ENCODE measurements at places on chromosomes 7 and 10.

GRCh38 chr7:127884066-127884559, 147.1 kb downstream of the LRRC4 start:
- no peak for DNase-seq

- DNase-seq = no peak
Observed at GRCh38 chr10:98196985-98197384, 62.5 kb downstream of the R3HCC1L start.

DNA sequence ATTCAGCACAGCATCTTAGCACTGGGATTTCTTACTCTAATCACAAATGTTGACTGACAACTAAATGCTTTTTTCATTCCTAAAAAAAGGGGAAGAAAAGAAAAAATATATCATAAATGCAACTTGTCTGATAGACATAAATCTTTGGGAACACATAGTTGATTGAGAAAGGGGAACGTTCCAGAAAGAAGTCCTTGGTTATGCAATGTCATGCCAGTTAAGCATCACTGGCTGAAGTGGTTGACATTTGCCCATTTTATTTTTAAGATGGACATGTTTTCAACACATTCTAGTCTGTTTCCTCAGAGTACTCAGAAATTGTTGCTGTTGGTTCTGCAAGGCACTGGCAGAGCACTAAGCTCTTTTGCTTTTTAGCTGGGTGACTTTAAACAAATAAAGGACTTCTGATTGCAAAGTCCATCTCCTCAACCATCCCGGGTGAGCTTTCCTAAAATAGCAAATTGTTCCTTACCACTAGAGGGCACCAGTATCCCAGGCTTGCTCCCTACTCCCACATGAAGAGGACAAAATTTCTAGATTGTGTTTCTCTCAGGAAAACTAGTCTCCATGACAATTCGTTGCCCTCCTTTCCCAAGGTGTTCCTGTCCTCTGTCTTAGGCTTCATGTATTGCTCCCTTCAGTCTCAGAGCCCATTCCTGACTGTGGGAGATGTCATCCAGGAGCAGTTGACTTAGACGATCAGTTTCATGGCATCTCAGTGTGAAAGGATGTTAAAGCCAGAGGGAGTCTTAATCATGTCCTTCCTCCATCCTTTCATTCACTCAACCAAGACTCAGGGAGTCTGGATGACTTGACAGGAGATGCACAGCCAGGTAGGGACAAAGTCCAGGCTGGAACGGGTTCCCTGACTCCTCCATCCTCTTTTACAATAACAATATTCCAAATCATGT, 23.9 kb downstream of the OPALIN start:
- no peak for DNase-seq

- no peak for DNase-seq
Observed at GRCh38 chr7:17846935-17847334, 93.4 kb downstream of the SNX13 start.

- no peak for DNase-seq
Observed at GRCh38 chr10:7351894-7352293, 58.9 kb downstream of the SFMBT2 start.

GRCh38 chr10:3995302-3996210, 210.5 kb upstream of the KLF6 start:
- no peak for DNase-seq

- no peak for DNase-seq
Observed at GRCh38 chr10:103556383-103557007, 63.0 kb downstream of the NEURL1 start.

DNA sequence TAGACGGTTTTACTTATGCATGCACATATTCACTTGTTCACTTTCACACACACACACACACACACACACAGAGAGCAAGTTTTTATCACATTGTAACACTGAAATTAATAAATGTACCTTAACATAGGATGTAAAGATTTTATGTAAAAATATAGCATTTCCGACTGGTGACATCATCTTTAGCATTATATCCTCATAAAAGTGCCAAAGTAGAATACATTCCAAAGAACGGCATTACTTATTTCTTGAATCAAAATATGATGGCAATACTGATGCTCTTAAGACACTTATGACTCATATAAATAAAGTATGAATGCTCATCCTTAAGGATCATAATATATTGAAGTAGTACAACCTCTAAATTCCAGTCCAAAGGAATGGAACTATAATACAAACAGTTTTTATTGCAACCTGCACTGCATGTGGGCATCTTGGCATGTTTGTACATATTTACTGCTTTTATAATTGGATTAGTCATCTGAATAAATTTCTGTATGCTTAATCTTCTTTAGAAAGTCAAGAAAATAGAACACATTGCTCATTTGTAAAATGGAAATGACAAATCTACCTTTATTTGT, 290.0 kb upstream of the SEMA3A start:
- no peak for DNase-seq

- DNase-seq = no peak
Observed at GRCh38 chr7:97480772-97481390, 251.0 kb upstream of the TAC1 start.

DNA sequence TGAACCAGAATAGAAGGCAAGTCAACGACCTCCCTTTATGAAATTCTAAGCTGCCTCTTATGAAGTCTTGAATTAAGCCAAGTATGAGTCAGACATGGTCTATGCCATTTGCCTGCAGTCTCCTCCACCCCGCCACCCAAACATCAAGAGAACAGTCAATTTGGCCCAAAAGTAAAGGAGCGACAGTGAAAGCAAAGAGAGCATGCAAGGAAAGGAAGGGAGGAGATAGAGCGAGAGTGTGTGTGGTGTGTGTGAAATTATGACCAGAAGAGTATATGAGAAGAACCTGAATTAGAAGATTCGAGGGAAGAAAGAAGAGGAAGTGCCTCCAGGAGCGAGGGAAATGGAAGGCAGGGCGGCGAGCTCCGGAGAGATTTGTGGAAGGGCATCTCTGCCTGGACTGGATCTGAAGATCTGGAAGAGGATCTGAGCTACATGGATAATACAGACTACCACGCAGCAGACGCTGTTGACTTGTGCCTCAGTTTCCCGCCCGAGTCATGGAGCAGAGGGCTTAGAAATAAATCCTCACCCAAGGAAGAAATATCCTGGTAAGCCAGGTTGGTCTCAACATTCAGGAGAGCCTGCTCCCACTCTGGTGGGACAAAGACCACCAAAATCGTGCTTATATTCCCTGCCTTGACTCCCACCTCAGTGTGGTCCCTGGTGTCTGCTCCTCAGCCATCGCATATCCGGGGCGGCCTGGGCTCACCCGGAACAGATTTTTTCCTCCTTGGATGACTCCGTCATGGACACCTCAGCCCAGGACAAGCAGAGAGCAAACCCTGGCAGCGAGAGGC, 459 bp downstream of the ZDHHC6 start:
- no peak for DNase-seq

GRCh38 chr7:159122276-159122675, 22.4 kb downstream of the VIPR2 start:
- peak; percentile 14 for DNase-seq

GRCh38 chr10:131899695-131900349, 986 bp upstream of the PPP2R2D start:
- DNase-seq = no peak

GRCh38 chr7:36082910-36083309, 70.1 kb upstream of the EEPD1 start:
- DNase-seq = no peak

GRCh38 chr10:118112543-118113125, 65.9 kb upstream of the RAB11FIP2 start:
- DNase-seq = no peak

DNA sequence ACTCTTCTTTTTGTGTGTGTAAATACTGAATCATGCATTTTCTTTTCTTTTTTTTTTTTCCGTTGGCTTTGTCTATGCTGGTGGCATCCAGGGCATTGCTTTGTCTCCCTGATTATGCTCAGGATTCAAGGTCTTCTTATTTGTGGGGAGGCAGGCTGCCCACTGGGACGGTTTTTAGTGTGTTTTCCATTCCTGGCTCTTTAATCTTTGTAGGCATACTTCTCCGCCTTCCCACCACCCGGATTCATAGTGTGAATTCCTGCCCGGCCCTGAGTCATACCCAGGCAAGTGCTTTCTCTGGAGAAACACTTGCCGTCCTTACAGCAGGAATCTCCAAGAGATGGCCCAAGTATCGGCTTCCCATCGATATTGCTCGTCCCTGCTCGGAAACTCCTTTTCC, 5.2 kb downstream of the ZNF655 start:
- DNase-seq = no peak

- no peak for DNase-seq
Observed at GRCh38 chr7:77320137-77320536, 96.0 kb downstream of the GSAP start.

DNA sequence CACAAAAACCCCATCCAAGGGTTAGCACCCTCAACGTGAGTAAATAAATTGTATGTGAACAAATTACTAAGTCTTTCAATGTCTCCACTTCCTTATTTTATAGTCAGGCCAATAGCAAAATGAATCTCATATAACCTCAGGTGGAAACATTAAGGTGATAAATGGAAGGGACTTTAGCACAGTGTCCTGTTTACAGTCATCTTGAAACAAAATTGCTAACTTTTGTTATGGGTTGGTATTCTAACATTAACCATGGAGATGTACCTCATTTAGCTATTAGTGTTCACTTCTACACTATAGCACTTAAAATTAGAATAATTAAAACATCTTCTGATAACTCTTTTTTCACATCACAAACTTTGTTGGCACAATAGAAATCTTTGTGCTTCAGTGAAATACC, 255.8 kb upstream of the CNTNAP2 start:
- DNase-seq = no peak

DNA sequence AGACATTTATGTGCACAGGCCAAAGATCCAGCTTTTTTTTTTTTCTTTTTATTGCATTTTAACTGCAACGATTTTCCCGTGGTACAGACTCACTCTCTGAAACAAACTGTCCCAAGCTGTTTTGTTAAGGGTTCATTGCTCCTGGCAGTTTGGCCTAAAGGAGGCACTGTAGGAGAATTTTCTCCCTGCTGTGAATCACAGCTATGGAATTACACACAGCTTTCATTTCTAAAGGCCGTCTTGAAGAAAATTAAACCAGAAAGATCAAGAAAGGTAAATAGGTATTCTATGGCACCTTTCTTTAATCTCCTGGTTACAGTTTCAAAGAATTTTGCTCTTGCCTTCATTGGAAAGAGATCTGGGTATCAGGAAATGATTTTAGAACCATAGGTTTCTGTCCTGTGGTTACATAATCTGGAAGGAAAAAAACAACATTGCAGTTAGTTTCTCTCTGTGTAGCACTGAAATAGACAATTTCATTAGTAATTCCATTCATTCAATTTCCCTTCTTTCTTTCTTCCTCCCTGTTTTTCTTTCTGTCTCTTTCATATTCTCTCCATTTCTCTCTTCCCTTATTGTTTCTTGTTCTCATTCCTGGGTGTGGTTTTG, 51.2 kb downstream of the PDK4 start:
- no peak for DNase-seq

DNA sequence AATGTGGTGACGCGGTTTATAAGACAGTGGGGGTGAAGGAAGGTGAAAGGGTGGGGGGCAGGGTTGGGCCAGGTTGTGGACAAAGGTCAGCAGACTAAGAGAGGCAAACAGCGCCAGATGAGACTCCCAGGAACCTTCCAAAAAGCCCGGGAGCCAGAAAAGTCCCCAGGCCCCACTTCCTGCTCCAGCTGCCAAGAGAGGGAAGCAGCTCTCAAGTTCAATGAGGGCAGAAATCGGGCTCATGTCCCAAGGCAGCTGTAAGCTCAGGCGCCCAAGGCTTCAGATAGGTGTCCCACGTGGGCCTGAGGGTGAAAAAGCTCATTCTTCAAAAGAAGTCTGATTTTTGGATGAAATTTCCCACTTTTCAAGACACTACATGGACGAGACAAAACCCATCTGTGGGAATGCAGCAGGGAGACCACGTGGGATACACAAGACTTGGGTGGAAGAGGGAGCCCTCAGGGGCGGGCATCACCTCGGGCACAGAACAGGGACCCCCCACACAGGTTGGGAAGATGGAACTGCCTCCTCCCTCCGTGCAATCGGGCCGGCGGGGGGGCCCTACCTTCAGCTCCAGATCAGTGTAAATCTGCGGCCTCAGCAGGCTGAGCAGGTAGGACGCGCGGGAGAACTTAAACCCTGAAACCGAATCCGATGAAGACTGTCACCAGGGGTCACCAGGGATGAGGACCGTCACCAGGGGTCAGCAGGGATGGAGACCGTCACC, 7.8 kb downstream of the PYROXD2 start:
- DNase-seq = no peak

DNA sequence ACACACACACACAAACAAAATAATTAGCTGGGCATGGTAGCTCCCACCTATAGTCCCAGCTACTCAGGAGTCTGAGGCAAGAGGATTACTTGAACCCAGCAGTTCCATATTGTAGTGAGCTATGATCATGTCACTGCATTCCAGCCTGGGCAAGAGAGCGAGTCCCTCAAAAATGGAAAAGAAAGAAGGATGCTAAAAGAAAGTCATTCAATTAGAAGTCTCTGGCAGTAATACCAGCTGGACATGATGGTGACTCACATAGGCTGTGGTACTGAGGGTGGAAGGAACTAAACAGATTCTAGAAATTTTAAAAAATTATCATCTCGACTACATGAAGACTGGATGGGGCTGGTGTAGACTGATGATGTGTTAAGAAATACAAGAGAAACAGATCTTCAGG, 385.3 kb downstream of the ETV1 start:
- no peak for DNase-seq

DNA sequence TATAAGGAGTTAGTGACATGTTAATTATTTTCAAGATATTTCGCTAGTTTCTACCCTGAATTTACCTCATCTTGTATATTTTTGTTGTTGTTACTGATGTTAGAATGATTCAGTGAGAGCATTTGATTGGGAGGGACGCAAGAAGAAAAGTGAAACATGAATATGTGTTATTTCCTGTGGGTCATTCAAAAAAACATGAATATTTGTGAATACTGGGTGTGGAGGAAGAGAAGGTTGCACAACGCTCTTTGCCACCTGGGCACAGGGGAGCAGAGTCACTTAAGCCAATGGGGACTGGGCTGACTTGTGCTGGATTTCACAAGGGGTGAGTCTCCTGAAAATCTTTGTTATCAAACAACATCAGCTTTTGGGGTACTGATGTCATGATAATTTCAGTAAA, 39.5 kb downstream of the AGK start:
- no peak for DNase-seq

DNA sequence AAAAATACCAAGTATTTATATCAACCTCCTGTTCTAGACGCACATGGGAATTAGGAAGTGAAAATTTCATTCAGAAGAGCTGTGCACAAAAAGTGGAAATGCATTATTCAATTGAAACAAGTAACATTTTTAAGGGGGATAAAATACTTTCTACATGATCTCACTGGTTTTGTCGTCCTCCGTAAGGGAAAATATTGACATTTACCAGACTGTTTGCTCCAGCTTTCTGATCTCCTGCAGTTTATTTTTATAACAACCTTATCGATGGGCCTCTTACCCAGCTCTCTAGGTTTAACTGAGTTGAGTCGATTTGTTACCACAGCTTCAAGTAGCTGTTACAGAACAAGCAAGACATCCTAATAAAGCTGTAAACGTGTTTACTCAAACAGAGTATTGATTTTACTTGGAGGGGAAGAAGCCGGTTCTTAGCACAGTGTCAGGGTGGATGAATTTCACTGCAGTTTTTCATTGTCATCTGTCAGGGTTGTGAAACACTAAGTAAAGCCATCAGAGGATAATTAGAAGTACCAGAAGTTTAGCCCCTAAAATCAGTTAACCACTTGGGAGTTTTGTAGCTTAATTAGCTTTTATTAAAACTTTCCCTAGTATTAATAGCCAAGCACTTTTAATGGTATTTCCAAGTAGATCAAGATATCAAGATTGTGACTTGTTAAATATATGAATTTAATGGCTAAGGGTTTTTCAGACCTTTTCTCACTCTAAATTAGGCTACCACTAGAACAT, 142.6 kb upstream of the KAT6B start:
- no peak for DNase-seq
